ENCODE measurements at places on chromosomes 11 and 22.

DNA sequence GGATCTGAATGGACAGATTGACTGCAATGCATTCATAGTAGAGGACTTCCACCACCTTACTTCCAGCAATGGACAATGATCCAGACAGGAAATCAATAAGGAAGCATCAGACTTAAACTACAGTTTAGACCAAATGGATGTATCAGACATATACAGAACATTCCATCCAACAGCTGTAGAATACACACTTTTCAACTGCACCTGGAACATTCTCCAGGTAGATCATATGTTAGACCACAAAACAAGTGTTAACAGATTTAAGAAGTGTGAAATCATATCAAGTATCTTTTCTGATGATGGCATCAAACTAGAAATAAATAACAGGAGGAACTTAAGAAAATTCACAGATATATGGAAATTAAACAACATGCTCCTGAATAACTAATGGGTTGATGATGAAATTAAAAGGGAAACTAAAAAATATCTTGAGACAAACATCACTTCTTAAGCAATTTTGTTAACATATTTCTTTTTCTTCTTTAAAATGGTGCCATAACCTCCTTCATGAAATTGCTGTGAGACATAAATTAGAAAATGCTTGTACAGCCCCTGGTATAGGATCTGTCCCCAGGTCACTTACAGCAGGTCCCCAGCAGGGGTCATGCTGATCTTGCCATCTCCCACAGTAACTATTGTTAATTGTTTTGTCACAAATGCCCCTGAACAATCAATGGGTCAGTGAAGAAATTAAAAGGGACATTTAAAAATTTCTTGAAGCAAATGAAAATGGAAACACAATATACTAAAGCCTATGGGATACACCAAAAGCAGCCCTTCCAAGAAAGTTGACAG, 100.0 kb upstream of the OR4B1 start:
- DNase-seq = peak; percentile 45

- no peak for DNase-seq
These were observed 20.3 kb downstream of the MMP20 start for GRCh38 chr11:102604875-102605274.

GRCh38 chr11:83728281-83728680, 442.1 kb upstream of the CCDC90B start:
- no peak for DNase-seq

GRCh38 chr11:36177836-36178235, 111.4 kb downstream of the COMMD9 start:
- no peak for DNase-seq

GRCh38 chr22:49763696-49764095, 64.0 kb downstream of the BRD1 start:
- no peak for DNase-seq

DNA sequence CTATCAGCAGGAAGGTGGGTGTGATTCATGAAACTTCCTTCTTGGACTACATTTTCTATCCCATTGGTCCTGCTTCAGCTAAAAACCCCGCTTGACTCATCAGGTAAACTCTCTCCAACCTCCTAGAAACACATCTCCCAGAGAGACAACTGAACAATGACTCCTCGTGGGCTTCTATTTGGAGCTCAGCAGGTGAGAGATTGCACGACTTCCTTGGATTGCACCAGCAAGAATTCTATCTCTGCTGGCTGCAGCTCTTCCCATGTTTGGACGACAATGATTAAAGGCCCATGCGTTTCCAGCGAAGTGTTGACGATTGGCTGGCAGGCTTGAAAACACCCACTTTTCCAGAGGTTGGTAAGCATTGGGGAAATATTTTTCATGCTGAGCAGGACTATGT, 216.1 kb upstream of the NTM start:
- DNase-seq = no peak

- DNase-seq = no peak
These were observed 1.2 kb upstream of the AHNAK start for GRCh38 chr11:62547691-62548281.

GRCh38 chr11:32821917-32822560, 7.7 kb upstream of the PRRG4 start:
- DNase-seq = no peak

DNA sequence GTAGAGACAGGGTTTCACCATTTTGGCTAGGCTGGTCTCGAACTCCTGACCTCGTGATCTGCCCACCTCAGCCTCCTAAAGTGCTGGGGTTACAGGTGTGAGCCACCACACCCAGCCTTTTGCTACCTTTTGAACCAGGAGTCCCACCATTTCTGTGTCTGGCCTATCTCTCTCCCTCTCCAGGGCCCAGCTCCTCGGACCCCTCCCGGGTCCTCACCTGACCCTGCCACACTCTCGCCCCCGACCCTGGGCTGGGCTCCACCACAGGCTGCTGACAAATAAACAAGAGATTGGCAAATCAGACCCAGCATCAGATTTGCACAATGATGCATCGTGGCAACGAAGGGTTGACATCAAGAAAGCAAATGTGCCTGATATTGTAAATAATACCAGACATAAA, 8.8 kb downstream of the KRTAP5-5 start:
- no peak for DNase-seq

GRCh38 chr11:46345131-46345597, 2.1 kb upstream of the DGKZ start:
- DNase-seq = peak; percentile 69

GRCh38 chr11:11471201-11471600, 118.2 kb upstream of the CSNK2A3 start:
- no peak for DNase-seq
